ENCODE measurements at places on chromosomes 2 and 18.

GRCh38 chr2:71102981-71103681, 26.9 kb downstream of the MCEE start:
- no peak for DNase-seq

DNA sequence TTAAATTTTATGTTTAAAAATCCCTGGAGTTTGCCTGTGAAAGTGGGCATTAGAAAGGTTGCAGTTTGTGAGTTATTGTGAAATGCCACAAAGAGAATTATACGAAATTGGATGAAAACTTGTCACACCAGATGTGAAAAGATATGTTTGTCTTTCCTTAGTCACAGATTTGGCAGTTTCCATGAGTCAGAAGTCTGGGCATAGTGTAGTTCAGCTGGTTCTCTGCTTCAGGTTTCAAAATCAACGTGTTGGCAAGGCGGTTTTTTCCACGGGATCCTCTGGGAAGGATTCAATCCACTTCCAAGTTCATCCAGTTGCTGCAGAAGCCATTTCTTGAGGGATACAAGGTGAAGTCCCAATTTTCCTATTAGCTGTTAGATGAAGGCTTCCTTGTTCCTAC, 658.0 kb upstream of the CDH2 start:
- DNase-seq: no peak

GRCh38 chr18:37701967-37702366, 136.4 kb upstream of the CELF4 start:
- DNase-seq: no peak

GRCh38 chr18:48811401-48811800, 139.4 kb downstream of the SMAD7 start:
- DNase-seq: no peak

- peak; percentile 87 for DNase-seq
These were observed 9.9 kb downstream of the NFE2L2 start for GRCh38 chr2:177254433-177255226.

- peak; percentile 26 for DNase-seq
These were observed 30.9 kb upstream of the COL5A2 start for GRCh38 chr2:189210250-189211087.

GRCh38 chr2:206867006-206867405, 72.3 kb upstream of the CPO start:
- DNase-seq: no peak

DNA sequence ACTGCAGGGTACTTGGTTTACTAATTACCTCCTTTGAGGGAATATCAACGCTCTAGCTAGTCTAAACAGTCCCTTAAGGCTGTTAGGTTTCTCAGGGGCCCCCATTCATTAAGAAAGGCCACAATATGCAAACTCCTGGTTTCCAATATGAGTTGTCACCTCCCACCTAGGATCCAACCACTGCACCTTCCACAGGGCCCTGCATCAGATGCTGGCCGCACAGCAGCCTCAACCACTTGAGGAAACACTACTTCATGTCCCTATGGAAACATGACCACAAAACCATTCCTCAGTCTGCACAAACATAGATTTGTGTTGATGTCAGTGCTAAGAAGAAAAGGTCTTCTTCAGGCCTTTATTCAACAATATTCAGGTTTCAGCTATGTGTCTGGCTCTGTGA, 40.9 kb downstream of the STAT4 start:
- DNase-seq: no peak

DNA sequence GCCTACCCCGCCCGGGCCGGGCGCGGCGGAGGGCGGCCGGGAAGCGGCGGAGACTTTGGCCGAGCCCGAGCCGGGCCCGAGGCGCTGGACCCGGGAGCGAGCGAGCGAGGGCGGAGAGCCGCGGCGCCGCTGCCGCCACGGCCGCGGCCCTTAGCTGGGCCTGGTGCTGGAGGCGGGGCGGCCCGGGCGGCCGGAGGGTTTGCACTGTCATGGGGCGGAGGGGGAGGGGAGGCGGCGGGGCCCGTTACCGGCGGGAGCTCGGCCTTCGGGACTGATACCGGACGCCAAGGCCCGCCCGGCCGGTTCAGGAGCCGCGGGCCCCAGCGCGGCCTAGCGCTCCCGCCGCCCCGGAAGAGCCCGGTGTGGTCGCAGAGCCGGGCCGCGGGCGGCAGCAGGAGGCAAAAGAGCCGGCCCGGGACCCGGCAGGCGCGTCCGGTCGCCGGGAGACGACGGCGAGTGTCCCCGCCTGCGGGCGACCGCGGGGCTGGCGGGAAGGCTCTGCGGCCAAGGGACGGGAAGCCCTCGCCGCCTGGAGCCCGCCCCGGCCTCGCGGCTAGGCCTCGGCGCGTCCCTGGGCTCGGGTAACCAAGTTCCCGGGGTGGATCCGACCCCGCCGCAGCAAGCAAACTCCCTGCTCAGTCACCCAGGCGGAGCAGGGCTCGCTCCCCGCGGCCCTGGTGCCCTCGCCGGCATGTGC, 697 bp downstream of the KCMF1 start:
- peak; percentile 63 for DNase-seq

DNA sequence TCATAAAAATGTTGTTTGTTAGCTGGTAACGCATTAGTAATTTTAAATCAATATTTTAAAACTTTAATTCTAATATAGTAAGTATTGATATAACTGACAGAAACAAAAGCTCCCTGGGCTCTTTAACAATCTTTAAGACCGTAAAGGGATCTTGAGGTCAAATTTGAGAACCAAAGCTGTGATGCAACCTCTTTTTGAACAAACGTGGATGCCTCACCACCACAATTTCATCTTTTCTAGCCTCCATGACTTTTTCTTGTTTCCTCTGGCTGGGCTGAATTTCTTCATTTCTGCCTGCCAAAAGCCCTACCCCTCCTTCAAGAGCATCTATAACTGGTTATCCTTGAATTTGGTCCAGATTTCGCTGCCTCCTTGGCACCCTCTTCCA, 563 bp upstream of the POLE4 start:
- DNase-seq: no peak

DNA sequence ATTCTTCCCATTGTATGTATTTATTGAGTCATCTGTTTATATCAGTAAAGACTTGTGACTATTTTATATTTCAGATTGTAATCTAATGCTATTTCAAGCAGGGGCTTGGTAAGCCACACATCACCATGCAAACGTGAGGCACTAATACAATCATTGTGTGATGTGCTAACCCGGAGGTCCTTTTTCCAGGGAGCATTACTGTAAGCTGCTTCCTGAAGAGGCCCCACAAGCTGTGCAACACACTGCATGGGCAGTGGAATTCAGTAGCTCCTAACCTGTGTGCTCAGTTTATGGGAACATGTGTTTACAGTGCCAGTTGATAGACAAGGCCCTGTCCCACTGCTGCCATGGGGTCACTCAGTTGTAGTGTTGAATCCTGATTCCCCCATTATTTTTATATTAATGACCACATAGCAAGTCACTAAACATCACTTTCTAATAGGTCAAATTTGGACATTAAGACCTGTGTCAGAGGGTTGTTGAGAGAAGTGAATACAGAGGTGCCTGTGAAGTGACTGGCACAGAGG, 162.9 kb downstream of the FHOD3 start:
- DNase-seq: no peak

DNA sequence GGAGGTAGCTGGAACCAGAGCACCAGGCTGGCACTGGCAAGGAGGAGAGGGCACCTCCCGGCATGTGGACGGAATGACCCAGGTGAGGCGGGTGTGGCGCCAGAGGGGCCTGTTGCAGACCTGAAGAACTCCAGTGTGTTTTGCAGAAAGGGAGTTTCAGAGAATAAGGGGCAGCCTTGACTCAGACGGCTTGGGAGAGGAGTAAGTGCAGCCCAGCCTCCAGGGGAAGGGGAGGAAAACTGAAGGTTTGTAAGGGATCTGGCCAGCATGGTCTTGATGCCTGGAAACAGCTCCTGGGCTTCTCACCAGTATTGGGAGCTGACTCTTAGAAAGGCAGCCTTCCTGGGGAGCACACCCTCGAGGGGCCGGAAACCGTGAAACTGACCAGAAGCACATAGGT, 101.1 kb downstream of the AGAP1 start:
- no peak for DNase-seq

- no peak for DNase-seq
These were observed 1343.0 kb upstream of the SLC39A10 start for GRCh38 chr2:194314042-194314441.

DNA sequence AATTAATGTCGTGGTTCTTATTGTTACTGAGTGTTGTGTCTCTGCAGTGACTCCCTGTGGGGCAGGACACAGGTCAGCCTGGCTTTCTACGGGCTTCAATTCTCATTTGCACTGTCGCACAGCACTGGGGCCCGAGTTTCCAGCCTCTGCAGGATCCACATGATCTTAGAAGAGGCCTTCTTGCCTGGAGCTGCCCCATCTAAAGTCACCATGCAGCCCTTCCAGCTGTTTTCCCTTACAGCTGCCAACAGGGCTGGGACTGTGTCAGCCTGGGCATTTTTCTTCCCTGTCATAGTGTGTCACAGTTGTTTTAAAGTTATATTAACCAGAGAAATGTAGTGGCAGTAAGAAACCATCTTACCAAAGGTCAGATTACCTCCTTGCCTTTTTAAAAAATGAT, 27.0 kb downstream of the FHL2 start:
- DNase-seq: no peak

GRCh38 chr2:176464886-176465564, 195.8 kb downstream of the MTX2 start:
- no peak for DNase-seq

DNA sequence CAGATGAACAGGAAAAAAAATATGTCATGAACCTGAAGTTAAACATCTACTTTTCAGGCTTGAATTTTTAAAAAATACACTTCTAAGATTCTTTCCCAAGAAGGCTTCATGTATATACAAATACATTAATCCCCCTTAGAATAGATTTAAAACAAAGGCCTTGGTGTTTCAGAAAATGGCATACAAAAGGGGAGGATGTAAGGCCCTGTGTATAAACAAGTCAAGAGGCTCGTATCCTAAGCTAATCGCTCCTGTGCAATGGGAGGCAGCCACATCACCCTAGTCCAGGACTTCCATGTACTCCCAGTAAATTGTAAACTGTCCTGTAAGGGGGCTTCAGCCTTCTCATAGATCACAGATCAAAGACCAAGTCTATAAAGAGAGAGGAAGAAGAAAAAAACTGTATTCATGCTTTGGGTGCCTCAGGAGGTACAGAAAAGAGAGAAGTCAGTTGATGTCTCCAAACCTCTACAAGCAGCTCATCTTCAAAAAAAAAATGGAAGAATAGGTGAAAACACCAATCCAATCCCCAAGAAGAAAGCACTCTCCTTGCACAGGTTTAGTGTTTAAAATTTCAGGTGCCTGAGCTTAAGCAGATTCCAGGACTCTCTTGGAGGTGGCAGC, 53.9 kb downstream of the ANKRD44 start:
- DNase-seq: no peak

GRCh38 chr2:223725494-223725893, 111.9 kb downstream of the AP1S3 start:
- peak; percentile 33 for DNase-seq

DNA sequence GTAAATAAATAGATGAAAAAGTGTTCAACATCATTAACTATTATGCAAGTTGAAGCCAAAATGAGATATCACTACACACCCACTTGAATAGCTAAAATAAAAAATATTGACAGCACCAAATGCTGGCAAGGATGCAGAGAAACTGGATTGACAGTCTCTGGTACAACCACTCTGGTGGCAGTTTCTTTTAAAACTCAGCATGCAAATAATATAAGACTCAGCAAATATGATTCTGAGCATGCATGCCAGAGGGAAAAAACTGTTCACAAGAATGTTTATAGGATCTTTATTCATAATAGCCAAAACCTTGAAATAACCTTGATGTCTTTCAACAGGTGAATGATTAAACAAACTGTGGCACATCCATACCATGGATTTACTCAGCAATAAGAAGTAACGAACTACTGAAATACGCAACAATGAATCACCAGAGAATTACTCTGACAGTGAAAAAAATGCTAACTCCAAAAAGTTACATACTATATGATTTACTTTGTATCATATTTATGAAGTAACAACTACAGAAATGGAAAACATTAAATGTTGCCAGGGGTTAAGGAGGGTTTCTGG, 131.8 kb downstream of the PIGN start:
- DNase-seq: no peak

DNA sequence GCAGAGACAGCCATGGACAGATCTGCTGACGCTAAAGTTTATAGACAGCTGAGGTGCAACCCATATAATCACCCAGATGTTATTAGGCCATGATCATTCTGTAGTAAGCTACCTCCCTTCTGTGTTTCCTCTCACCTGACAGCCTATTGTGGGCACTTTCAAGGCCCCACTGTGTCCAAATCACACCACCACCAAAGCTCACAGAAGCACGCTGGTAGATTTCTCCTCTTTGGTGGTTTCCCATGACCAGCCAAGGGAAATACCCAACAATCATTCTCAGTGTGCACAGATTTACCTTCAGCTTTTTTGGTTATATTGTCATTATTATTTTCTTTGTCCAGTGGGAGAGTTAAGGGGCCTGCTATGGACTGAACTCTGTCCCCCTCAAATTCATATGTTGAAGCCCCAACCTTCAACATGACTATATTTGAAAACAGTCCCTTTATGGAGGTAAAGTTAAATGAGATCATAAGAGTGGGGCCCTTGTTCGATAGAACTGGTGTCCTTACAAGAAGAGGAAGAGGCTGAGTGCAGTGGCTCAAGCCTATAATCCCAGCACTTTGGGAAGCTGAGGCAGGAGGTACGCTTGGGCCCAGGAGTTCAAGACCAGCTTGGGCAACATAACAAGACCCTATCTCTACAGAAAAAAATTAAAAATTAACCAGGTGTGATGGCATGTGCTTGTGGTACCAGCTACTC, 74.0 kb upstream of the MSH6 start:
- DNase-seq: no peak

DNA sequence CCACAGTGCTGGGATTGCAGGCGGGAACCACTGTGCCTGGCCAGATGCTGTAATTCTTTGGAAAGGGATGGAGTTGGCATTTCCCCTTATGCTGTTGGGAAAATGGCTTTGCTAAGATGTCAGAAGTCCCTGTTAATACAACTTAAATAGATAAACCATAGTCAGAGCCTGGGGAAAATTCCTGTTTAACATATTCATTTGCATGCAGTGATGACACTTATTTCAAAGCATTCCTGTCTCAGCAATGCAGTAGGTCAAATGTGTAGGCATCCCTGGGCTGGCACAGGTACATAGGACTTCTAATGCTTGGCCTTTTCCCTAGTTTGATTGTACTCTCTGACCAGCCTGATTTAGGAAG, 38.6 kb downstream of the RAMP1 start:
- no peak for DNase-seq

GRCh38 chr2:127506510-127506909, 19.8 kb downstream of the IWS1 start:
- no peak for DNase-seq

GRCh38 chr2:15640261-15640711, 48.6 kb downstream of the DDX1 start:
- no peak for DNase-seq

DNA sequence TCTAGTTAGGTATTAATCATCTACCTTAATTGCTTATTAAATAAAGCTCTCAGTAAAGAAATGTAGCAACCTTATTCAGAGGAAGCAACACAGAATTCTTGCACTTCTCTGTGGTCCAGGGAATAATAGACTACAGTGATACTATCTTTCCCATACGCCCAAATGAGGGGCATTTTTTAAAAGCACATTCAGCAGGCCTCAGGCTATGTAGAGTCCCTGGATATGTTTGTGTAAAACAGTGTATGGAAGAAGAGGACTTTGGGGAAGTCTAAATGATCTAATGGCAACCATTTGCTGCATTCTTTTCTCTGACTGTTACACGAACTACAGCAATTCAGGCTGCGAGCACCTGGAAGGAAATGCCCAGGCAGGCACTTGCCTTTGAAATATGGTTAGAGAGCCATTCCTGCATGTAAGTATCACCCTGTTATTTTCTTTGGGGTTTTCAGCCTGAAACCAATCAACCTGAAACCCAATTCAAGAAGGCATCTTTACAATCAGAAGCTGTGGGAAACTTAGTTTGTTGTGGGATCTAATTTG, 1814.7 kb upstream of the CELF4 start:
- DNase-seq: no peak

GRCh38 chr18:13619505-13620205, 106.7 kb downstream of the FAM210A start:
- no peak for DNase-seq
